ENCODE measurements at places on chromosomes 7 and 10.

DNA sequence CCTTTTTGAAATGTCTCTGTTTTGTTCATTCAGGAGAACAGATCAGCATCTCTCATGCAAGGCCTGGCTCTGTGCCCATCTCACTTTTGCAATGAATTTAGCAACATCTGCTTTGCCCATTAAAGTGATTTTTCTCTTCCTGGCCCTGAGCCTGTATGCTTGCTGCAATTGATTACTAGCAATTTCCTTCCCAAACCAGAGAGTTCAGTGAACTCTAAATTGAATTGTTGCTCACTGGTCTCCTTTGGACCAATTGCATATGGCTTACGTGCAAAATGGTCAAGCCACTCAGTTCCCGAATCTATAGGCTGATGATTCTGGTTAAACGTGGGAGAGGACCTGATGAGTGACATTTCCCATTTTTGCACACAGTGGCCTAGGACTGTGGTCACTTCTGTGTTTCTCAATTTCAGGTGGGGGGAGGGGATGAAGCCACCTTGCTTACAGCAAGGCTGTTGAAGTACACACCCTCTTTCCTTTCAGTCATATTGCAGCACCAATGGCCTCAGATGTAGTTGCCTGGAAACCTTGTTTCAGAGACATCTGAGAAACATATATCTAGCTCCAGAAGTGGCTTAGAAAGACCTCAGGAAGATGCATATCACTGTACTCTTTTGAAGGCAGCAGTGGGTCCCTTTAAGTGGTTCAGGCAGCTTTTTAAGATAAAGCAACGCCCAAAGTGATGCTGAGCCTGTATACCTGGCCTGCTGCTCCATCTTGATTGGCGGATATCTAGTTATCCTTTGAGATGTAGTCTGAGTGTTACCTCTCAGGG is 201.4 kb downstream of the PTEN start:
- DNase-seq = peak; percentile 78

GRCh38 chr10:44911081-44911540 is at the start of gene TMEM72:
TSS of gene TMEM72 (plus strand) at chr10:44911337. CDS start at chr10:44911513, 176 bp downstream.
- no peak for DNase-seq

DNA sequence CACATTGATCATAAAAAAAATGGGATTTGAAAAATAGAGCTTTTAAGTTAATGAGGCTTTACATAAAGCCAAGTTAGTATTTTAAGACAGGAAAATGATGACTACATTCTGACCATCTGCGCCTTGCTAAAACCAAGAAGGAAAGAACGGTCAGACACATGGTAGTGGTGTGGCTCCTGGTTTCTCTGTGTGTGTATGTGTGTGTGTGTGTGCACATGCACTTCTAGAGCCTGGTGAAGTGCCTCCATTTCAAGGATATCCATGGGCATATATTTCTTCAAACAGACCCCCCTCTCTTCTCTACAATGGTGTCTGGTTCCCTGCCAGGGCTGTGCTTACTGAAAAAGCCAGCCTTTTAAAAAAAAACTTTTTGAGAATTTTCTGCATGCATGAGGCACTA is 80.9 kb downstream of the FRMPD2 start:
- DNase-seq = no peak

DNA sequence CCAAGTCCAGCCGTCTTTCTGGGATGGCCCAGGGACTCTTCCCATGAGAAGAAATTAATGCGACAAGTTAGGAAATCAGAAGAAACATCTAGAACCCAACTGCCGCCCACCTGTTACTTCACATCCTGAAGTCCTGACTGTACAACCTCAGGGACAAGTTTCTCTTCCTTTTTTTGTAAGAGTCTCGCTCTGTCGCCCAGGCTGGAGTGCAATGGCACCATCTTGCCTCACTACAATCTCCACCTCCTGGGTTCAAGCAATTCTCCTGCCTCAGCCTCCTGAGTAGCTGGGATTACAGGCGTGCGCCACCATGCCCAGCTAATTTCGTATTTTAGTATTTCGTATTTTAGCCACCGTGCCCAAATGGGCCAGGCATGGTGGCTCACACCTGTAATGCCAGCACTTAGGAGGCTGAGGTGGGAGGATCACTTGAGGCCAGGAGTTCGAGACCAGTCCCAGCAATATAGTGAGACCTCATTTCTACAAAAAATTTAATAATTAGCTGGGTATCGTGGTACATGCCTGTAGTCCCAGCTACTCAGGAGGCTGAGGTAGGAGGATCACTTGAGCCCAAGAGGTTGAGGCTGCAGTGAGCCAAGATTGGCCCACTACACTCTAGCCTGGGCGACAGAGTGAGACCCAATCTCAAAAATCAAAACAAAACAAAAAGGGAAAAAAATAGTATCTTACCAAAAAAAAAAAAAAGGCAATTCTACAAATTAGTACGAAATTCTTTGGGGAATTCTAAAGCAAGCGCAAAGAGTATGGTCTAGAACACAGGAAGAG is 20.8 kb downstream of the LAT2 start:
- no peak for DNase-seq

DNA sequence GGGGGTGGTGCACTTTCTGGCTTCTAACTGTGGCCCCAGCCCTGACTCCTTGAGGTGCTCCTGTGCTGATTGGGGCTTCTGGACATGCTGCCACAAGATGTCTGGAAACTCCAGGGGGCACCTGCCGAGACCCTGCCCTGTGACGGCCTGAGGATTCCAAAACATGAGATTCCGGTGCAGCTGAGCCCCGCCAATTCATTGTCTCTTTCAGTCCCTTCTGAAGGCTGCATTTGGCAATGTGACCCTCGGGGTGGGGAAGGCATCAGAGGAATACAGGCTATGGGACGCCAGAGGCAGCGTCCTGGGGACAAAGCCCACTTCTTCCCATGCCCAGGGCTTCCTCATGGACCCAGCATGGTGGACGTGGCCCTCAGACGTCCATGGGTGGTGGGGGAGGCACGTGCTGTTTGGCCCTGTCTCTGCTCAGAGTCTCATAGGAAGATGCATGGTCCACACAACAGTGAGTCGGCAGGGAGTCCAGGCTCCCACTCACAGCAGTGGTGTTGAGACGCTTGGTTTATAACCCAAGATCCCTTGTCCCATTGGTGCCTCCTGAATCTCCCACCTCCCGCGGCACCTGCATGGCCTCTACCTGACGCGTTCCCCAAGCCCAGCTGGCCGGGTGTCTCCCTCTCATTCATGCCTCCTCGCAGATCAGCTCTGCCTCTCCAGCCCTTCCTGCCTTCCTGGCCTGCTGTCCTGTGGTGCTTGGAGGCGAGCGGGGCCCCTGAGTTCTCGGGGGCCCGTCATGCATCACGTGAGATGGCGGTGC is 129.9 kb downstream of the WDR37 start:
- no peak for DNase-seq

DNA sequence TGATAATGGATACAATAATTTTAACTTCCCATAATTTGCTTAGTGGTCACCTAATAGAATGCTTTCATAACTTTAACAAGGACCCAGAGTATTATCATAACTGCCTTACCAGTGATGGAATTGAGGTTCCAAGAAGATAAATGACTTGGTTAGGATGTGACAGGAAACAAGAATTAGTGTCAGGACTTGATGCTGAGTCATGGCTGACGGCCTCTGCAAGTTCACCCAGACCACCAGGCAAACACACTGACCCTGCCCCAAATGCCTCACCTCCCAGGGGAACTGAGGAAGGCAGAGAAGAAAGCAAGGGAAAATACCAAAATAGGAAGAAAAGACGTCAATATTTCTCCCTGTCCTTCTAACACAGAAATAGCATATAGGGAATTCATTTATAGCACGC is 636.3 kb downstream of the PARD3 start:
- DNase-seq = no peak

- DNase-seq = peak; percentile 59
Measured at GRCh38 chr7:38452681-38453108, 178.5 kb downstream of the AMPH start.

GRCh38 chr10:132862485-132863420 is 76.8 kb upstream of the NKX6-2 start:
- no peak for DNase-seq

- DNase-seq = no peak
Measured at GRCh38 chr10:94402843-94403379, 570 bp downstream of the TBC1D12 start.

- DNase-seq = no peak
Measured at GRCh38 chr10:75353183-75353582, 48.4 kb downstream of the ZNF503 start.

DNA sequence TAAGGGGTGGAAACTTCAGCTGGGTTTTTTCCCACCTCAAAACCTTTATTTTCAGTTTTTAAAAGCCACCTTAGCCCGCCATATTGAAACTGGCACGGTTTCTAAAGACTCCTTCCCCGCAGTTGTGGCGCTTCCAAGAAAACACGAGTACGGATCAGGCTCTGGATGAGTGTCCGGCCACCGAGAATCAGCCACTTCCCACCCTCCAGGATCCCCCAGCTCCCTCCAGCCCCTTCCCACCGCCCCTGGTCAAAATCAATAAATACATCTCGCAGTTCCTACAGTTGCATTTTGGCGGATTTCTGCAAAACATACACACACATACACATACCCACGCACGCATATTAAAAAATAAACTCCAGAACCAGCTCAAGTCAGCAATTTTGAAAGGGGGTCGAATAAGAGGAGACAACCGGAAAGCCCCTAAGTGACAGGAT is 1.1 kb downstream of the SFMBT2 start:
- DNase-seq = no peak

DNA sequence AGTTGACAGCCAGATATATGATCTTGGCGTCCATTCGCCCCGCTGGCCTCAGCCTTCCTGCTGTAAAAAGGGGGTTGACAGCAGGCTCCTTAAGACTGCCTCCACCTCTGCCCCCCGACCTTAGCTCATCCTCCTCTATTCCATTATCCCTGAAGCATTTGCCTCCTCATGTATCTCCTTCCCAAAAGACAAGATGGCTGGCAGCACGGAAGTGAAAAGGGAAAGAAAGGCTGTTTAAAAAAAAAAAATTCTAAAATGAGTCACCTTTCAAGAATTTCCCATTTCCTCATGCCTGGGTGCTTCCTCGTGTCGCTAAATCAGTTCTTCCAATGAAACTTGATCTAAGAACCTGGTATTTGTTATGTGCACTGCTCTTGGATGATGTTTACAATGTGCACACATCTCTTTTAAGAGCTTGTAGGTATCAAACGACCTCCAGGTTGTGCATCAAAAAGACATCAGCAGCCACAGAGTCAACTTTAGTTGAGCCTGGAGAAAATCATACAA is 1.7 kb downstream of the SCRN1 start:
- DNase-seq = peak; percentile 81

DNA sequence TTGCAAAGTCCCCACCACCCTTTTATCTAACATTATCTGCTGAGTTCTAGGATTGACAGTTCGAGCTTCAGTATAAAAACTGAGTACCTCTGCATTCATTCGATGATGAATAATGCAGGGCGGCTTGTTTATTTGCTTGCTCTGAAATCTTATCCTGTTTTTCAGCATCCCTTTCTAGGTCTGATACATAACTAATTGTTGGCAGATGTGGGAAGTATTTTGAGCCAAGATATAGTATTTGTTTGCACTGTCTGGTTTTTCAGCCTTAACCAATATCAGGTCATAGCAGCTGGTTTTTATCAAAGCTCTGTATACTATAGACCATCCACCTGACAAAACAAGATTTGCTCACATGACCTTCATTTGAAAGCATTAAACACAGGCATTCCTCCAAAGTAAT is 161.4 kb downstream of the TFEC start:
- peak; percentile 36 for DNase-seq

GRCh38 chr7:32427769-32428291 is 62.4 kb downstream of the LSM5 start:
- peak; percentile 53 for DNase-seq

DNA sequence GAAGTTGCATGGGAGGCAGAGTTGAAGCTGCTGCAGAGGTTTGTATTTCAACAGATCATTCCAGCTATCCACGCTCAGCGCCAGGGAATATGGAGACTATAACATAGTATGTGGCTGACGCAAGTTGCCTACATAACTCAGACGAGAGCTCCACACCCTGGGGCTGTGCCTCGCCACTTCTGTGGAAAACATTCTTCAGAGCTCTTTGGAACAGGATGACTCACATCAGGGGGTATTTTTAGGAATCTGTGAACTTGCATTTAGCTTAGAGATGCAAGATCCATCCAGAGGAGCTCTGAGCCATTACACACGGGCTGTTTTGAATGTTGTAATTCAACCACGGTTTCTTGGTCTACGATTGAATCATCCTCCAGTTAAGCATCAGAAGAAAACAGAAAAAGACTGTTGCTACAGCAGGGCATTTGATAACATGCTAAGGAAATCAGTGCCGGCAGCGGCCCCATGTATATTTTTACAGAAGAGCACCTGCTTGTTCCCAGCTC is 481.5 kb upstream of the AKR1E2 start:
- peak; percentile 100 for DNase-seq

- no peak for DNase-seq
Measured at GRCh38 chr7:131527456-131527855, 29.0 kb downstream of the PODXL start.

GRCh38 chr7:101901661-101902491 is 84.5 kb downstream of the CUX1 start:
- no peak for DNase-seq

- DNase-seq = no peak
Measured at GRCh38 chr7:40587419-40587818, 452.6 kb downstream of the SUGCT start.

GRCh38 chr7:156031679-156032478 is 219.6 kb upstream of the SHH start:
- no peak for DNase-seq

GRCh38 chr7:11751807-11752389 is 80.1 kb downstream of the THSD7A start:
- no peak for DNase-seq

GRCh38 chr10:51368943-51369342 is 294.7 kb downstream of the PRKG1 start:
- no peak for DNase-seq

- DNase-seq = peak; percentile 96
Measured at GRCh38 chr10:5813341-5814109, at the start of gene GDI2. TSS of gene GDI2 (minus strand) at chr10:5813434. CDS start at chr10:5813258, 176 bp downstream.

Data from fibroblast of skin of left quadriceps (primary cell).